ENCODE measurements at places on chromosomes 6 and 20.

- no peak for DNase-seq
Observed at GRCh38 chr20:57696401-57696961, 13.3 kb downstream of the PMEPA1 start.

DNA sequence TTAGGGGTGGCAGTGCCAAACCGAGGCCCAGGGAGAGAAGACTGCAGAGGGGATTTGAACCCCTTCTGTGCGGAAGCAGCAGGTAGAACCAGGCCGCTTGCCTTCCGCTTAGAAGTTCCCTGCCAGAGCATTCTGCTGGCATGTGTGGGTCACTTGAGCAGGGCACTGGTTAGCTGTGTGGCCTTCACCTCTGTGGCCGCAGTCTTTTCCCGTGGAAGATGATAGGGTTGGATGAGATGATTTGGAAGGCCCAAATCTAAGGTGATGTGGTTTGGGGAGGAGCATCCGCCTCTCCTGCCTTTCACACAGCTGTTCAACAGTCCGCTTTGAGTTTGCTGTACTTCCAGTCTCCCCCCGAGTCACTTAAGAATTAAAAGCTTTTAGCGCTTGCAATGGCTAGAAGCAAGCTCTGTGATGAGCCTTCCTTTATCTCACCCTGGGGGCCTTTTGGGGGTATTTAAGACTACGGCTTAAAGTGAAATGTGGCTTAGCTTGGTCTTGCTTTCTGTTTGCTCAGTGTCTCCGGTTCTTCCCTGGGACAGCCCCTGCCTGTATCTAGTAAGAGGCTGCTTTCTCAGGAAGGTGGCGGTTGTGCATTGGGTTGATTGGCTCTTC, 743 bp downstream of the CMTR1 start:
- DNase-seq, result no peak

GRCh38 chr20:31903627-31904386, 33.4 kb downstream of the TTLL9 start:
- no peak for DNase-seq

DNA sequence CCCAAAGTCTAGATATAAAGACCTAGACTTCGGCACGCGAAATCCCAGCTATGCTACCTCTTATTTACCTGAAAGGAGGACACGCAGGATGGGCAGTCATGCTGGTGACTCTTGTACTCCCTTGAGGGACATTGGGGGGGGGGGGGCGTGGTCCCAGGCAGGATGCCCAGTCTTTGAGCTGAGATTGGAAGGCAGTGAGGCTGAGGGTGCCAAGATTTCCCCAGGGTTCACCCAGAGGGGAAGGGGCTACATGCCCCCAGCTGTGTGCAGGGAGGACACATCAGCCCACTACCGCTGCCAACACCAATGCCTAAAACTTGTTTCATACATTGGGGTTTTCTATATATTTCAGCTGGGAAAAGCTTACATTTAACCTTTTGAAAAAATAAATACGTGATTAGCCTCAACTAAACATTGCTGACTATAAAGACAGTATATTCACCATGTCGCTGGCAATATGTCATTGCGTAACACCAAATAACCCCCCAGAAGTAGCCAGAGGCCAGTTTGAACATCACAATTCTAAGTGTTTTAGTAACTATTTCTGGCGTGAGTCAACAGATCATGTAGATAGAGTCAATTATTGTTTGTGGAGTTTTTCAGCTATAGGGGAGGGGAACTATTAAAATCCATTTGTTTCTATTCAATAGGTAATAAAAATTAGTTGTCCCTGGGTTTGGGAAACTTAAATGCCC, 21.6 kb downstream of the MGME1 start:
- no peak for DNase-seq

DNA sequence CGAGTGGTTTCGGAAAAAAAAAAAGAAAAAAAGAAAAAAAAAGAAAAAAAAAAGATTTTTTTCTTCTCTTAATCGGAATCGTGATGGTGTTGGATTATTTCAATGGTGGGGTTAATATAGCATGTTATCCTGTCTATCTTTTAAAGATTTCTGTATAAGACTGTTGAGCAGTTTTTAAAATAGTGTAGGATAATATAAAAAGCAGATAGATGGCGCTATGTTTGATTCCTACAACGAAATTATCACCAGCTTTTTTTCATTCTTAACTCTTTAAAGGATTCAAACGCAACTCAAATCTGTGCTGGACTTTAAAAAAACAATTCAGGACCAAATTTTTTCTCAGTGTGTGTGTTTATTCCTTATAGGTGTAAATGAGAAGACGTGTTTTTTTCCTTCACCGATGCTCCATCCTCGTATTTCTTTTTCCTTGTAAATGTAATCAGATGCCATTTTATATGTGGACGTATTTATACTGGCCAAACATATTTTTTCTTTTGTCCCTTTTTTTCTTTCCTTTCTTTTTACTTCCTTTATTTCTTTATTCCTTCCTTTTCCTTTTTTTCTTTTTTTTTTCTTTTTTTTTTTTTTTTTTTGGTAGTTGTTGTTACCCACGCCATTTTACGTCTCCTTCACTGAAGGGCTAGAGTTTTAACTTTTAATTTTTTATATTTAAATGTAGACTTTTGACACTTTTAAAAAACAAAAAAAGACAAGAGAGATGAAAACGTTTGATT, 3.6 kb downstream of the SOX4 start:
- DNase-seq, result peak; percentile 87

DNA sequence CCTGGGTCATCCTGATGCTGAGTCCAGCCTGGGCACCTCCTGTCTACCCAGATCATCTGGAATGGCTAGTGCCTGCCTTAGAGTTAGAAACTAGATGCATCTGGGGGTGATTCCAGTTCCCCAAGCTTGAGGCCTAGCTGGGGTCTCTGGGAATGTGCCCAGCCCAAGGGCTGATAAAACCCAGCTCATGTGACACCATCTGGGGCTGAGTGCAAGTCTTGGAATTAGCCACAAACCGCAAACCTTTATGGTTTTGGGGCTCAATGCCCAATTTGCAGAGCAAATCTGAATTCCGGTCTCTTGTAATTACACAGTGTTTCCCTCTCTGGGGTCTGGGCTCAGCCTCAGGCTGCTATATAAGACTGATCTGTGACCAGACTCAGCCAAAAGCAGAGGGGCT, at the start of gene BPIFB4:
Gene BPIFB4, plus strand, starts transcription at position 385 of the 400 bp plus-strand sequence. CDS start 1,884 bp downstream, outside the sequence.
- DNase-seq, result no peak

- no peak for DNase-seq
Observed at GRCh38 chr6:109318328-109318876, 63.9 kb downstream of the CD164 start.

DNA sequence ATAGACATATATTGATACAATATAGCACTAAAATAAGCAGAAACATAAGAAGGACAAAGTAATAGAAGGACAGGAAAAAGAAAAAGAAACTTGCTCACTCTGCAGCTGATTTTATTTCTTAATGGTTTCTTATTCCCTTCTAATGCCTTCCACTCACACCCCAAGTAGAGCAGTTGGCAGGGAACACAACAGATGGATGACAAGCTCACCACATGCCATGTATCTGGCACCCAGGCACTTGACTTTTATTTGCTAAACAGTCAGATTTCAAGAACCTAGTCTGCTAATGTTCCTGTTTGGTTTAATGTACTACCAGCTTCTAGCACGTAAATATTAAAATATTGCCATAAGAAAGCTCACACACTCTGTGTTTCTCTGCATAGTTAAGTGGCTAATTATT, 87.1 kb downstream of the COL19A1 start:
- DNase-seq, result peak; percentile 78

- no peak for DNase-seq
Observed at GRCh38 chr6:98593676-98594075, 240.7 kb upstream of the POU3F2 start.

GRCh38 chr6:163620670-163621330, 206.3 kb downstream of the QKI start:
- no peak for DNase-seq

- DNase-seq, result peak; percentile 32
Observed at GRCh38 chr6:122400462-122401089, 1.1 kb downstream of the HSF2 start.

- peak; percentile 64 for DNase-seq
Observed at GRCh38 chr20:51562332-51563173, 20.0 kb upstream of the NFATC2 start.

GRCh38 chr6:39617026-39617425, 108.2 kb downstream of the KIF6 start:
- DNase-seq, result no peak

- DNase-seq, result no peak
Observed at GRCh38 chr6:83285917-83286316, 92.8 kb downstream of the RWDD2A start.

DNA sequence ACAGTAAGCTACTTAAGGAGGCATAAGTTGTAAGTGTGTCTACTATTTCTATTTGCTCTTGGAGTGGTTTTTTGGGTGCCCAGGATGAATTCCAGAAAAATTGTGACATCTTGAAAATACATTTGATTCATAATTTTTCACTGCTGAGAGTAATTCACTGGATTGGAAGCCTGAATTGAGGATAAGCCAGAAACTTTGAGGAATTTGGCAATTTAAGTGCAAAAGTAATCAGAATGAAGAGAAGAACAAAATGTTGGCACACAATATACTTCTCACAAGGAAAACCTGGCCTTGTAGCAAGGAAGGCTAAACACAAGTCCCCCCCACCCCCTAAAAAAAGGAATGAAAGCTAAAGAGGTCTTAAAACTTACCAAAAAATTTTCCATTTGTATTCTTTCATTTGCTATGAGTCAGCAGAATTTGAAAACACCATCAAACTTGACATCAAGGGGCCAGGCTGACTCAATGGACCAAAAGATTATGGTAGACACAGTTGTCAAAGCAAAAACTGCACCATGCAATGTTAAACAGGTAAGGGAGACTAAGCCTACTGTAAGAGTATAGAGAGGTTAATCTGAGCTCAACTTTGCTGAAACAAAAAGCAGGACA, 840.0 kb downstream of the FRK start:
- DNase-seq, result no peak

DNA sequence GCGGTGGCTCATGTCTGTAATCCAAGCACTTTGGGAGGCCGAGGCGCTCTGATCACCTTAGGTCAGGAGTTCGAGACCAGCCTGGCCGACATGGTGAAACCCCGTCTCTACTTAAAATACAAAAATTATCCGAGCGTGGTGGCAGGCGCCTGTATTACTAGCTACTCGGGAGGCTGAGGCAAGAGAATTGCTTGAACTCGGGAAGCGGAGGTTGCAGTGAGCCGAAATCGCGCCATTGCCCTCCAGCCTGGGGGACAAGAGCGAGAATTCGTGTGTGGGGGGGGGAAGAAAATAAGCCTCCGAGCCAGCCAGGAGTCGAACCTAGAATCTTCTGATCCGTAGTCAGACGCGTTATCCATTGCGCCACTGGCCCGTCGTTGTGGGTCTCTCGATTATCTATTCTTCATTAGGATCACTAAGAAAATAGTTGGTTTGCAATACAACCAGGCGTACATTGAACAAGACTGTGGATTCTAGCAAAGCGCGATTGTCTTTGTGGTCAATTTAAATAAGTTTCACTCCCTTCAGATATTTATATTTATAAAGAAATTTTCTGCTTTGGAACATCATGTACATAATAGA, 33.9 kb upstream of the PRSS16 start:
- DNase-seq, result no peak

DNA sequence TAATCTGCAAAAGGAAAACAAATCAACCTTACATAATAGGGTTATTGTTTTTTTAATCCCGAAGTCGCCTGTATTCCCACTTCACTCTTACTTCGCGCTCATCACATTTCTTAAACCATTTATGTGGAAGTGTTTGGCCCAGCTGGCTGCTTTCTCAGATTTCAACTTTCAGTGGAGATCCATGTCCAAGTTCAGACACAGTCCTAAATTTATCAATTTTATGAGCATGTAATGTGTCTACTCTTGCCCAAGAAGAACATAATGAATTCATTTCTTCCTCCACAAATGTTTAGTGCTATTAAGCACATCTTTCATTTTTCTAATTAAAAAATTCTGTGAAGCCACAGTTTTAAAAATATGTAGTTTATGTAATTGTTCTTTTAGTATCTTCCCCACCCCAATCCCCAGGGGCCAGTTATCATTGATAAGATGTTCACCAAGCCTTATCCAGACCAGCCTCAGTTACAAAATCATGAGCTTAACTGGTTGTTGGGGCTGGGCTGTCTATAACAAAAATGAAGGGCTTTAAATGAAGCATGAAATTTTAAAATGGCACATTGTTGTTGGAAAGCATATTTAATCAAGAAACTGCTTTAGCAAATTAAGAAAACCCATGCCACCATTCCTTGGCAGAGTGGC, 151.7 kb downstream of the UST start:
- no peak for DNase-seq

DNA sequence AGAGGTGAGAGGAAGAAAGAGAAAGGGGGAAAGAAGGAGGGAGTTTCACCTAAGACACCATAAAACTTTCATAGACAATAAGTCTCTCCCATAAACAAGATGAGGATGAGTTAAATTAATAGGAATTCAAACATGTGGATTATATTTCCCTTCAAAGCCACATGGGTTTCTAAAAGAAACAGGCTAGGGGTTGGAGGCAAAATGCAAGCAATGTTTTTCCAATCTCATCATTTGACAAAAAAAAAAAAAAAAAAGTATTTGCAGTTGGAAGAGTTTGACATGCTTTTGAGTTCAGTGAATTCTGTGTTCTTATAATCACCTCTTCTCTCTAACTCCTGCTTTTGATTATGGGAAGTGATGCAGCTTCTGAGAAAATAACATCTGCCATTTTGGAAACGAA, 286.5 kb upstream of the PRND start:
- DNase-seq, result no peak

DNA sequence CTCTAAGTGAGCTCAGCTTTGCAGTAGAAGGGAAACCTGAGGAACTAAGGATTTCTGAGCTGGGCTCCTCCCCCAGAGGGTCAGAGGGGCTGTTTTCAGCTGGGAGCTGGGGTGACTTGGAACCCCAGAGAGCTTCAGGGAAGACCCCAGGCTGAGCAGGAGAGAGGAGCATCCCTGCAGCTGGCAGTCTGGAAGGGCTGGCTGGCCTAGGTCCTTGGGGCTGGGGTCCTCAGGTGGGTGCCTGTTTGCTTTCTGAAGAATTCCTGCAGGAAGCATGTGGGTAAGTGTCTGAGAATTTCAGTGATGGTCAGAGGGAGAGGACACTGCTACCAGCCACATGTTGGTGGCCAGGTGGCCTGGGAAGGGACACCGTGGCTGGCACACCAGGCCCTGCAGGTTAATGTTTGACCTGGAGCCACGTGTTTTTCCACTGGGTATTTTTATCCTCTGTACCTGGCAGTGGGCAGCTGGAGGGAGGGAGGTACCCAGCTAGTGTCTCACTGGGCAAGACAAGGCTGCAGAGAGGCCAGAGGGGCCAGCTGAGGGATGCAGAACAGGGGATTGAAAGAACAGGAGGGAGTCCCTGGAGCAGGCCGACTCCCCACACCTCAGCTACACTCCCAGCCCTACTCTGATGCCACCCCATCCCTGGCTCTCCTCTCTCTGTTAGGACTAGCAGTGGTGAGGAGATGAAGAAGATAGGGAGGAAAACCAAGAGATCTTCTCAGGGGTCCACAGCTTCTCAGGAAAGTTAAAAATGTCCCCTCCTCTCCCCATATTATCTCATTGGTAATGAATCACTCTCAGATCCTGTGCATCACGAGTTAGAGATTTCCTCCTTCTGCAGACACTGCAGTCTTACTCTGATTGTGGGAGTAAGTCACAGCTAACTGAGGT, 143.6 kb downstream of the VEGFA start:
- DNase-seq, result no peak

DNA sequence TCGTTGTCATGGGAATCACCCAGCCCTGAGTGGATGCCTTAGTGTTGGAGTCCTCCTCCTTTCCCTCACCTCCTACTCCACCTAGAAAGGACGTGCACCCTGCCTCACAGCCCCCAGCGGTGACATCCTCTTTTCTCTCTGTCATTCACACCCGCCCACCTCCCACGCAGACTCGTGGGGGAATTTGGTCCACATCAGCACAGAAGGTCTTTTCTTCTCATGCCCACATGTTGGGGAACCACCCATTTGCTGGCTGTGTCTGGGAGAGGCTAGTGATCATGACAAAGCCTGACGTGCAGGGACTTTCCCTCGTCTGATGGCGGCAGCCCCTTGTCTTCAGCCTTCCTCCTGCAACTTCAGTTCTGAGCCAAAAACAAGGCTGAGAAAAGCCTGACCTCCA, 96.0 kb upstream of the CNKSR3 start:
- no peak for DNase-seq
